ENCODE measurements at places on chromosomes 3 and 15. TPM values are rescaled to one million over a fixed set of nuclear protein-coding genes. Genes with fewer than 3 reads are reported as not detected.

GRCh38 chr15:76449455-76449854 lies 112.9 kb downstream of the ISL2 start:
- no peak for DNase-seq

DNA sequence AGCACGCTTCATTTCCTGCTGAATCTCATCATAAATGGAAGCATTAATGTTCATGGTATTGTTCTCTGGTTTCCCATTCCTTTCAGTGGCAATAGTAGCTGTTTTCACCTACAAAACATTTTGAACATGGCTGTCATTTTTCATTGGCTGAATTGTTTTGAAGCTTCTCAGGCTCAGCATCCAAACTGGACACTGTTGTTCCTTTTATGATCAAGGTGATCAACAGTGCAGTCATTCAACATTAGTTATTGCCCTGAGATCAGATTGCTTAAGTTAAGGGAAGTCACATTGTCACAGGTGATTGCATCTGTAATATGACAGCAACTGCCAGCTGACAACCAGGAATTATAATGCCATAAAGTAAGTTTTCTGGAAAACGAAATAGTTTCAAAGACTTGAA lies 46.9 kb downstream of the SATB1 start:
- DNase-seq, result no peak

GRCh38 chr3:169563775-169564059 lies 99.8 kb downstream of the MECOM start:
- no peak for DNase-seq

GRCh38 chr3:61664105-61664482 lies 102.7 kb downstream of the PTPRG start:
- DNase-seq, result no peak

DNA sequence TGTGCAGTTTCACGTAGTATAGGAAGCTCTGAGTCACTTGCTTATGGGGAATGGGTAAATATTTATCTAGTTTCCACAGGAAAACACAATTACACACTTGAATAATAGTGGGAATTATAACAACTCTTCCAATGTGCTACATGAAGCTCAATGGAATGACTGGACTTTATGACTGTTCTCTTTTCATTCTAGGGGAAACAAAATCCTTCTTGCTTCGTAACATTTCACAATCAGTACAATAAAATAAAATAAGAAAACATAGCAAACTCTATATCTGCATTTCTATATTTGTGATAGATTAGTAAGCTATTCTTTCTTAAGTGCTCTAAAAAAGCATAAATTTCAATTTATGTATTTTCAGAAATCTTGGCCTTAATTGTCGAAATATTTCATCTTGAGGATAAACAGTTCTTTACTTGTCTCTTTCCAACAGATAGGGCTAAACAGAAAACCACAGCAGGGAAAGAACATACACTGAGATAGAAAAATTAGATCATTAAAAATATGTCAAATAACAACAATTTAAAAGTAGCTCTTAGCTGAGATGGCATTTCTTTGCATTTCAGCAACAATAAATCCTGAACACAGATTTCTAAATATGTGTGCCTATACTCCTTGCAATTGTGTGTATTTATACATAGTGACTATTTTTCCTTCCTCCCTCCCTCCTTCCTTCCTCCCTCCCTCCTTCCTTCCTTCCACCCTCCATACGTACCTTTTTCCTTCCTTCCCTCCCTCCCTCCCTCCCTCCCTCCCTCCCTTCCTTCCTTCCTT lies 395.5 kb upstream of the KCNMB2 start:
- DNase-seq, result no peak

DNA sequence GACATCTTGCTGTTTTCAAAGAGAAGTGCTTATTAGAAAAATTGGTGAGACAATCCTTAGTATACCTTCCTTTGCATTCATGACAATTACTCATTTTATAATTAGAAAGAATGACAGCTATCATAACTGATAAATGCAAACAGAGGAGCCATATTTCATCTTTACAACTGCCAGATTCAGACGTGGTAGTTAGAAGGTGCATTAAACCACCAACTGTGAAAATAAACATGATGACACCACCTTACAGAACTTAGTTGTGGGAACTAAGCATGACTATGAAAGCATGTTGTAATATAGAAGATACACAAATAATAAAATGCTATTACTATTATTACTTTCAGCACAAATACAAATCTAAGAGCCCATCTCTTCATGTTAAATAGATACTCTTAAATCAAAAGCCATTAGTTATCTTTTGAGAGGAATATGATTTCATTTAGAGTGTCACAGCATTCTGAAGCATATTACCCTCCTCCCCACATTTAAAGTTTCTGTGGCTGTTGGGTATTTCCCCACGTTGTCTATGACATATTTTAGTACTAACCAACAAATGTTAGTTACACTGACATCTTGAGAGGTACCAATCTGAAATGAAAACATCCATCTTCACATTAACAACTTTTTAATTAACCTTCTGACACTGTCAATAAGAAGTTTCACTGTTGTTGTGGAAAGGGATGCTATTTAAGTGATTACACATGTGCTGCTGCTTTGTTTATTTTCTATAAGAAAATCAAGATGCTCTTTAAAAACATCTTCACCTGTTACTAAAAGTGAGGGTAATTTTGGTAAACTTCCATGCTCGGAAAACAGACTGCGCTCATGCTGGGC lies 163.8 kb downstream of the LSAMP start:
- no peak for DNase-seq

- DNase-seq, result no peak
These were observed 45.6 kb upstream of the WWTR1 start for GRCh38 chr3:149703466-149703865.

Gene ANKUB1
- not detected for polyA plus RNA-seq

DNA sequence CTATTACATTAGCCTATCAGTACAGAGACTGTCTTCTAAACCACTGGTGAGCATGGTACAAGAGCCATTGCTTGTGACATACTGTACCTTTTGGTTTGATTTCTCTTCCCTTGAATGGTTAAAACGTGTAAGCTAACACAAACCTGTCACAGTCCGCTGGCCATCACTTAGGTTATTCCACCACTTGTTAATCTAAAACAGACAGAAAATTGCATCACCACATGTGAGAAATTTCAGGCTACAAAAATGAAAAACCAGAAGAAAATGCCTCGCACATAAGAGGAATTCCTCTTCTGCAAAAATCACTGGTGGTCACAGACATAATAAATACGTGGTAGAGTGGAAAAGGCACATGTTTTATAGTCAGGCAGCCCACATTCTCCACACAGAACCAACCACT lies 22.1 kb downstream of the PARL start:
- DNase-seq, result no peak

DNA sequence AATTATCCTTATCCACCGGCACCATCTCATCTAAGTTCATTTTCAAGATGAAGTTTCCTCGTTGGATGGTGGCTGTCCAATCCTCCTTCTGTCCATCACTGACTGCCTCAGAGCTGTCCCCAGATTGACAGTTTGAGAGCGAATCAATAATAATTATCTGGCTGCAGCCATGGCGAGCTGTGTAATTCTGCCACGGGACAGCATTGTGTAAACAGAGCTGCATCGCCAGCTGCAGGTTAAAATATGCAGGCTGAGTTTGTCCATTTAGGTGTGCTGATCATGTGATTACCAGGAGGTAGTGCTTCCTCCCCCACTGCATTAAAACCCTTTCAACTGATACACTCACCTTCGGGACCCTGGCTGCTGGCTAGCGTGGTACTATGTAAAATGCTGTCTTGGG lies 461.9 kb upstream of the ONECUT1 start:
- DNase-seq, result no peak

Gene ABHD6
- polyA plus RNA-seq, result 11.7 TPM

DNA sequence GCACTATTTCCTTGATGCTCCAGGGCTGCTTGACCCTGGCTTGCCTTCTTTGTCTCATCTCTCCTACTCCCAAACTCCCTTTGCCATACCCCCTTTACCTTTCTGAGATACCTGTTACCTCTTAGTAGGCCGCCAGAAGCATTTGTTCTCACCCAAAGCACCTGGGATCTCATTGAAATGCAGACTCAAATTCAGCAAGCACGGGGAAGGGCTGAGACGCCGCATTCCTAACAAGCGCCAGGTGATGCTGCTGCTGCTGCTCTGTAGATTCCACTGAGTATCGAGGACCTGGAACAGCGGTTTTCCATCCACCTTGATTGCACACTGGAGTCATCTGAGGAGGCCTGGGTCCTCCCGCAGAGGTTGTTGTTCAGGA lies 91.8 kb downstream of the TMEM266 start:
- DNase-seq, result no peak
